NCI-H226 (cell line): ENCODE measurements at places on chromosomes 3 and 15.

- DNase-seq, result no peak
Observed at GRCh38 chr3:117141812-117142211, 432.2 kb downstream of the TUSC7 start.

DNA sequence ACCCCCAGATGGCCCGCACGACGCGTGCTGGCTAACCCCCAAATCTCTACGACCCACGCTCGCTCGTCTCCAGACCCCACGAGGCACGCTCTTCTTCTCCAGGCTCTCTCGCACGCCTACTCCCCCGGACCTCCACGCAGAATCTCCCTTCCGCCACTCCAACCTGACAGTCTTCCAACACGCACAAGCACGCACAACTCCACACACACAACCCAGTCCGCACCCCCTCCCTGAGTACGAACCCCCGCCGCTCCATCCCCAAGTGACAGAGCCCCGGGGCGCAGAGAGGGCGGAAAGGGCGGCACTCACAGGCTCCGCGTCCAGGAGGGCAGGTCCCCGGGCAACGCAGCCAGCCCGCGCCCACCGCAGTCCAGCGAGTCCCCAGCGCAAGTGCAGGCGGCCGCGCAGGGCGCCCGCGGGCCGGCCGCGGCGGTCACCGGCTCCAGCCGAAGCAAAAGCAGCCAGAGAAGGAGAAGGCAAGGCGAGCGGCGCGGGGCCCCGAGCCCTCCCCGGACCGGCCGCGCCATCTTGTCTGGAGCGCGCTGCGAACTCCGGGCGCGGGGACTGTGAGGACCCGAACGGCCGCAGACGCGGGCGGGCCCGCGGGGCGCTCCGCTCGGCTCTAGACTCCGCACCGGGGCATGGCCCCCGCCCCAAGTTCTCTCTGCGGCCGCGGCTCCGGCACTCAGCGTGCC, 794 bp downstream of the LRIG1 start:
- DNase-seq, result no peak

DNA sequence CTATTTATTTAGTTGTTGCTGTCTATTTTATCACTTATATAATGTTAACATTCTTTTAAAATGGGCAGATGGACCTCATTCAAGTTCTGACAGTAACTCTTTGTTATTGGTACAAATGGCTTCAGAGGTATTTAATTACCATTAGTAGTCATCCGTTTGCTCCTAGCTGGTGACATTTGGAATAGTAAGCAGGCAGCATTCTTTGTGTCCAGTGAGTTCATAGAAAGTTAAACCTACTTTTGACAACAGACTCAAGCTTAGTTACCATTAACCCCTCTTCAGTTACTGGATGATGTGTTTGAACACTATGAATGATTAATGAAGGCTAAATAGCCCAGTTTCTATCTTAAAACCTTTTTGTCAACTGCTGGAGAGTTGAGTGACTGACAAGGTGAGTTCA, 500.7 kb upstream of the ATP11B start:
- no peak for DNase-seq

DNA sequence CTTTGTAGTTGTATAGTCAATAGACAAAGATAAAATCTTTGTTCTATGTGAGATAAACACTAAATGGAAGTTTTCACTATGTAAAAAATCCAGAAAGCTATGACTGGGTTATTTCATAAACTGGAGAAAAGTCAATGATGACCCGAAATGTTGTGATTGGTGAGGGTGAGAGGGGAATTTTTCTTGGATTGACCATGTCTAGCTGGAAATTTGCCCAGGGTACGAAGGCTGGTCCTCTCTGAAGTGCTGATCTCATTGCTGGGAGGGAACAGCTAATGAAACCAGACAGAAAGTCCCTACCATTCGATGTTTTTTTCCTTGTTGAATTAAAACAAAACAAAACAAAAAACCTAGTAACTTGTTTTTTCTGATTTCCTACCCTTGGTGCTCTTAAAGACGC, 14.3 kb downstream of the TPRG1 start:
- DNase-seq, result peak; percentile 58

GRCh38 chr15:34154725-34155204, 52.9 kb downstream of the PGBD4 start:
- no peak for DNase-seq

- no peak for DNase-seq
Observed at GRCh38 chr3:110454066-110454465, 617.5 kb upstream of the NECTIN3 start.

- DNase-seq, result peak; percentile 98
Observed at GRCh38 chr15:89845305-89845893, 30.7 kb upstream of the ANPEP start.

- no peak for DNase-seq
Observed at GRCh38 chr3:162192340-162193029, 695.9 kb downstream of the OTOL1 start.

GRCh38 chr3:89372456-89372855, 265.0 kb downstream of the EPHA3 start:
- peak; percentile 54 for DNase-seq

DNA sequence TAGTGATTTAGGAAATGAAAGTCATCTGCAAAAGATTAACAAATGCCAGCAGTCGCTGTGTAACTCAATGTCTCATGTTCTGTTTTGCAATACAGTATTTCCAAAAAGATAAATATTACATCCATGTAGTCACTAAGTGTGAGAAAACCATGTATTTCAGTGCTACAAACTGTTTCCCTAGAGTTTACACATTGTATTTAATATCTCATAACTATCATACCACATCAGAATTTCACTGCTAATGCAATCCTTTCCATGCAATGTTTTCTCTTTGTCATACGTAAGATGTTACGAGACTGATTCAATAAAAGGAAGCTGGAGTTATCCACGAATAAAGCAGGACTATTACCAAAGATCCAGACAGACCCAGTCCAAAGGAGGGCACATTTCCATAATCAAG, 269.4 kb downstream of the GBE1 start:
- no peak for DNase-seq
